ENCODE measurements at places on chromosomes 12 and 14.

- DNase-seq, result no peak
Measured at GRCh38 chr14:61221906-61222305, 59.2 kb downstream of the TMEM30B start.

GRCh38 chr12:129351481-129351880 is 498.2 kb downstream of the GLT1D1 start:
- DNase-seq, result no peak

- no peak for DNase-seq
Measured at GRCh38 chr14:45633220-45633984, 380.4 kb upstream of the MIS18BP1 start.

GRCh38 chr12:86727160-86727559 is 471.0 kb upstream of the MGAT4C start:
- no peak for DNase-seq

DNA sequence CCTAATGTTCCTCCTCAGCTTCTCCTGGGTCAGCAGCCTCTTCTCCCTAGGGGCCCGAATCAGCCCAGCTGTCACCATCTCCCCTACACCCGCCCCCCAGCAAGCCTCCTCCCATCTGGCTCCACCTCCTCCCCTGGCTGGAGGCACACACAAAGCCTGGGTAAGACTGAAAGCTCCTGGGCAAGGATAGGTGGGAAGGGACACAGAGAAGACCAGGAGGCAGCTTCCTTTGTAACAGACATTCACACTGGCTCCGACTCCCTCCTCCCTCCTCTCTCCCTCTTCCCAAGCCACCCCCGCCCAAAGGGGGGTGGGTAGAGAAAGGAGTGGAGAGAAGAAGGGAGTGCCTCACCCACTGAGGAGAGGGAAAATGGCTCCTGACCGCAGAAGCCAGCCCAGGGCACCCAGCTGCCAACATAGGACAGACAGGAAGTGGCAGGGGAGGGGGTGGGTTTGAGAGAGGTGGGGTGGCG is 4.0 kb downstream of the CHD4 start:
- no peak for DNase-seq

DNA sequence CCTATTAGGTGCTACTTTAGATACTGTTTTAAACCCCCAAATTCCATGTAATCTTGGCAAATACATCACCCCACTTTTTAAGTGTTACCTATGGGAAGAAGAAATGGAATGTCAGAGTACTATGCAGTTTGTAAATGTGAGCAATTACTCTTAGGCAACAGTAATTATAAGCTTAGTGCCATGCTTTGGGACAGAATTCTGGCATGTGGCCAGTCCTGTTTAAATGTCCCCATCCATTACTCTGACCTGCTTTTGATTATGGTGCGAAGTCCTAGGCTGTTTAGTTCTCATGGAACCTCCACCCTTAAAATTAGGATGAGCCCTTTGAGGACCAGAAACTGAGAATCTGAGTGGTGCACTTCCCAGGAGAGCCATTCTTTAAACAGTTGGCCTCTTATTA is 321.4 kb upstream of the RGS6 start:
- no peak for DNase-seq

All from putamen (tissue), 1 donor.